Left ventricle myocardium superior (tissue), 1 donor: ENCODE measurements at places on chromosomes 5 and 9. TPM values are rescaled to one million over a fixed set of nuclear protein-coding genes. Genes with fewer than 3 reads are reported as not detected.

The FSTL4 gene
- total RNA-seq, result not detected

The SLC46A2 gene
- not detected for total RNA-seq

The GOLPH3 gene
- 41.2 TPM for total RNA-seq

- no peak for DNase-seq
Observed at GRCh38 chr9:135663451-135663770, 302 bp downstream of the LCN9 start.

GRCh38 chr5:13658761-13659160 lies 285.7 kb downstream of the DNAH5 start:
- no peak for DNase-seq

DNA sequence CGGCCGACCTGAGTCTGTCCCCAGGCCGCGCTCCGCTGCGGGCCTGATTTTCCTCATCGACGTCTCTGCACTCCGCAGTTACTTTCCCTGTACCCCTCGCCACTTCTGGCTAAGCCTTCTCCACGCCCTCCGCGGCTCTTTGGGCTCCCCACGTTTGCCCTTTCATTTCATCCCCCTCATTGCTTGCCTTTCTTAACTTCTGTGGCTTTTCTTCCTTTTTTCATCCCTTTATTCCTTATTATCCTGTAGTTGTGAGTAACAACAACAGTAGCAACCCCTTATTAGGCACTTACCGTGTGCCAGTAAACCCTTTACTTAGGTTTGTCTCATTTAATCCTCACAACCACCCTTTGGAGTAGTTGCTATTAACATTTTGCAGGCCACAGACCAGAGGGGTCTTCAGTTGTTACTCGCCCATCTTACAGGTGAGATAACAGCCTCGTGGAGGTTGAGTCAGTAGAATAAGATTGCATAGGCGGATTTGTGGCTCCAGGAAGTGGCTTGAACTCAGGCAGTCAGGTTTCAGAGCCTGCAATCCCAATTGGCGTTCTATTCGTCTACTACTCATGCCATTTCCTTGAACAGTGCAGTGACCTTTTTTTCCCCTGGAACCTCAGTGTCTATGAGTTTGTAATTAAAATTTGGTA lies 724 bp downstream of the TCERG1 start:
- DNase-seq, result no peak

- DNase-seq, result no peak
Observed at GRCh38 chr5:17880869-17881268, 246.6 kb downstream of the TAF11L14 start.

- no peak for DNase-seq
Observed at GRCh38 chr9:116181853-116182610, 28.4 kb downstream of the PAPPA start.

DNA sequence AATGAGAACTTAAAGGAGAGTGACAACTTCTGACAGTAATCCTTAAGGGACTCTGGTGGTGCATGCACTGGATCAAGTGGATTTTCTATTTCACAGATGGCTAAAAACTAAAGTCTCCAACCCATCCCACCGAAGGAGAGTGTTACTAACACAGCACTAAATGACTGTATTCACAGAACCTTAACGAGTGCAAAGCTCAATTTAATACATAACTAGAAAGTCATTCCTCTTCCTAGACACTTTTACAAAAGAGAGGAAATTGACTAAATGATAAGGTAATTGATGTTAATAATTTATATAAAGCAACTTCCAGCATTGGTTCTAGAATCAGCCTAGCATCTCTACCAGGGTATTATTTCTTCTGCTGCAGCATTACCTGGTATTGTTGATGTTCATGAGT lies 189.8 kb downstream of the ADAMTS12 start:
- DNase-seq, result no peak

- no peak for DNase-seq
Observed at GRCh38 chr5:7131680-7132079, 264.3 kb upstream of the ADCY2 start.
